ENCODE measurements at places on chromosomes 5 and 9.

- peak; percentile 26 for DNase-seq
Observed at GRCh38 chr5:54673523-54674225, 156.1 kb downstream of the SNX18 start.

- DNase-seq: peak; percentile 43
Observed at GRCh38 chr5:8908055-8908683, 637.7 kb downstream of the SEMA5A start.

- DNase-seq: no peak
Observed at GRCh38 chr5:54329731-54330709, 19.6 kb upstream of the ARL15 start.

- DNase-seq: no peak
Observed at GRCh38 chr9:124013309-124014210, 2.0 kb downstream of the LHX2 start.

DNA sequence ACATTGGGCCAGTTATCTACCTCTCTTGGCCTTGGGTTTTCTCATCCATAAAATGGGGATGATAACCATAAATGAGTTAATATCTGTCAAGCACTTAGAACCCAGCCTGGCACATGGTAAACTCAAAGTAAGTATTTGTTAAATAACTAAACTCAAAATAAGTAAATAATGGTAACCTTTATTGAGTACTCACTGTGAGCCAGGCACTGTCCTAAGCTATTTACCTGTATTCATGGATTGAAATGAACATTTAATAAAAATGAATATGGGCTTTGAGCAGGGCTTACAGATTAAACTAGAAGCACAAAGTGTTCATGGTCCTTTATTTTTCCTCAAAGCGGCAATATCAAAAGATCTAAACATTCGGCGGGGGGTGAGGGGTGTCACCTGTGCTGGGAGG lies 16.7 kb downstream of the CORO2A start:
- no peak for DNase-seq

DNA sequence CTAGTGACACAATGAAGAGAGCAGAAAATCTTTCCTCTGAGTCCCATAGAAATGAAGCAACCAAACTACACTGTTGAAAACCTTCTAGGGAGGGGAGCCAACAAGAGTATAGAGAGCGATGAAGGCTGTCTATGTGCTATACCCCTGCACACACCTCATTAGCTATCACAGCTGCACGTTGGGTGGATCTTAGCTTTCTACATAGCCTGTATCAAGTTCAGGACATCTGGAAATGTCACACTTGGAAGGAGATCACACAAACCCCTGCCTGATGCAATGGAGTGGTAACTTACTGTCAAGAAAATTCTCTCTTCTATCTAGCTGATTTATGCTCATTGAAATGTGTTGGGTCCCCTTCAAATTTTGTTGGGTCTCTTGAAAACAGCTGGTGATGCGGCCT lies 127.0 kb upstream of the NTRK2 start:
- DNase-seq: no peak

- no peak for DNase-seq
Observed at GRCh38 chr5:29148581-29148980, 2044.9 kb upstream of the CDH6 start.

DNA sequence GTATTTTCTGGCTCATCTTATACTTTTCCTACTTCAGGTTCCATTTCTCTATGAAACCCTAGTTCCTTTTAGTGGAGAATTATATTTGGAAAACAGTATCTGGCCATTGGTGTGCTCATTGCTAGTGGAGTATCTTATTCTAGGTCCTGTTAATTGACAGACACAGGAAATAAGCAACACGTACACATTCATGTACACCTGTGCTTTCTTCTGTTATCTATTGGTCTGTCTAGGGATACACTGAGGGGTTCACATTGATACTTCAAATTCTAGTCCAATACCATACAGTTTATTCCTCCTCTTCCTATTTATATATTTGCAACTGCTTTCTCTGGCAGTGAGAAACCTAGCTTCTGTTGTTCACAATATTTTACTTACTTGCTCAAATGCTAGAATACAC lies 110.2 kb downstream of the FER start:
- DNase-seq: no peak

DNA sequence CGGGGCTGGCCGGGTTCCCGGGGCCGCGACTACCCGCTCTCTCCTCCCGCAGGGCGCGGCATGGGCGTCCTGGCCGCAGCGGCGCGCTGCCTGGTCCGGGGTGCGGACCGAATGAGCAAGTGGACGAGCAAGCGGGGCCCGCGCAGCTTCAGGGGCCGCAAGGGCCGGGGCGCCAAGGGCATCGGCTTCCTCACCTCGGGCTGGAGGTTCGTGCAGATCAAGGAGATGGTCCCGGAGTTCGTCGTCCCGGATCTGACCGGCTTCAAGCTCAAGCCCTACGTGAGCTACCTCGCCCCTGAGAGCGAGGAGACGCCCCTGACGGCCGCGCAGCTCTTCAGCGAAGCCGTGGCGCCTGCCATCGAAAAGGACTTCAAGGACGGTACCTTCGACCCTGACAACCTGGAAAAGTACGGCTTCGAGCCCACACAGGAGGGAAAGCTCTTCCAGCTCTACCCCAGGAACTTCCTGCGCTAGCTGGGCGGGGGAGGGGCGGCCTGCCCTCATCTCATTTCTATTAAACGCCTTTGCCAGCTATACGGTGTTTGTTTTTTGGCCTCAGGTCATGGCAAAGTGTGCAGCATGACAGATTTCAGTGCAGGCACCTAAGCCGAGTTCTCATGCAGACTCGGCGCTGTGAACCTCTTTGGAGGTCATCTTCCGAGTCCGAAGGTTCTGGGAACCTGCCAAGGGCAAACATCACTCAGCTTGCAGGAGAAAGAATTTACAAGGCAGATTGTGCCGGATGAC lies 516 bp downstream of the MRPL41 start:
- DNase-seq: no peak

DNA sequence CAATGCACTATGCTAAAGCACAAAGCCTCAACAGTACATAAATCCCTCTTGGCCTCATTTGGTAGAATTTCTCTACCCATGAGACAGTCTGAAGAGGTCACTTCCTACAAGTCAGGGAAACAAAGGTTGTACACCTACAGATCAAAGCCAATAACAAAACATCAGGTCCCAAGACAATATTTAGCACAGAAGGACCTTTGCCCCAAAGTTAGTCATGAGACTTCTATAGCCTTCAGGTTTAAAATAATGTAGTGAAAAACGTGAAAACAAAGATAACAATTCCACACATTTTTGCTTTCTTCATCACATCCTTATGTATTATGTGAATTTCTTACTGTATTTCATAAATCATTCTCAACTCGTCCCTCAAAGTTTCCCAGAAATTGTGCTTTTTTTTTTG lies 15.8 kb downstream of the AFF4 start:
- DNase-seq: no peak

GRCh38 chr5:146878476-146879172 lies at the start of gene PPP2R2B:
TSS of gene PPP2R2B (minus strand) at chr5:146878757.
- peak; percentile 58 for DNase-seq

DNA sequence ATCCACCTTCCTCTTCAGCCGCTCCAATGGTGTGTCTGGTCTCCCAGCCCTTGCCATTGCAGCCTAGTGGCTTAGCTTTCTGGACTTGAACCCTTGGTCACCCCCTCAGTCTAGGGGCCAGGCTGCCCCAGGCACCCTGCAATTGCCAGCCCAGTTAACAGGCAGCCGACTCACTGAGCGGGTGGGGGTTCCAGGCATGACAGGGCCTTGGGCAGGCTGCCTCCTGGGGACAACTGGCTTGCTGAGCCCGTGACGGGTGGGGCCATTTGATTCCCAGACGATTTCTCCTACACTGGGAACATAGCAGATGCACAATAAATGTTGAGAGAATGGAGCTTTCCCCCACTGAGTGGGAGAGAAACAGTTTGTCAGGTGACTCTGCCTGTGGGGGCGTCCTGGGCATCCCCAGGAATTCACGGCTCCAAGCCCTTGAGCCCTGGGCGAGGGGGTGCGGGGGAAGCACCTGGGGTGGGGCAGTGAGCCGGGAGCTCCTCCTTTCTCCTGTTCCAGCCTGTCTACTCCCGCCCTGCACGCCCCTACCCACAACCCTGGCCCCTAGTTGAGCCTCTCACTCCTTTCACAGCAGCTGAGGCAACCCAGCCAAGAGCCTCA lies 12.6 kb upstream of the AQP7 start:
- no peak for DNase-seq

DNA sequence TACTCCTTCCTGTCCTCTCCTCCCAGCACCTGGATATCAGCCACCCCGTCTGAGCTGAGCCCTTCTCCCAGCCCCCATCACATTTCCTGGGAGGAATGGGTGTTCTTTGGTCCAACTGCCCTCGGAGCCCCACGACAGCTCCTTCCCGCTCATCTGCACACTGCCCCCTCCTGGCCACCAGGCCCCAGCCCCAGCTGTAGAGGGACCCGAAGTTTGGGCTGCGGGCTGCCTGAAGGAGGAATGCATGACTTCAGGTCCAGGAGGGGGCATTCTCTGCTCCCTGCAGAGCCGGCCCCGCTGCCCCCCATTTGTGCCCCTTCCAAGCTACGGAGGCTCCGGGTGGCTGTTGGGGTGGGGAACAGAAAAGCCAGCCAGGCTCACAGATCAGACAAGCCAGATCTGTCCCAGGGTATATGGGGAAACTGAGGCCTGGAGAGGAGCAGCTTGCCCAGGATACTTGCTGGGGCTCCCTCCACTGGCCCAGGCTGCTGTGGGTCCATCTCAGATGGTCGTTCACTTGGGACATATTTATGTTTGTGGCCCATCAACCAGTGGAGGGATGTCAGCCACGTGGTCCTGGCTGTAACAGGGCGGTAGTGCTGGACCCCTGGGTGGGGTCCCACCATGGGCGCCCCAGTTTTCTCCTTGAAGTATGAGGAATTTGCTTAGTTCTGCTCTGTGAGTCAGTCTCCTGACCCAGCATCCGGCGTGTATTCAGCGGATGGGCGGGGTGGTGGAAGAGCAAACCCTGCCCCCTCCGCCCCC lies 33.1 kb downstream of the DAB2IP start:
- DNase-seq: peak; percentile 50

- no peak for DNase-seq
Observed at GRCh38 chr5:145975001-145975360, 38.6 kb downstream of the SH3RF2 start.

- no peak for DNase-seq
Observed at GRCh38 chr9:36276781-36277181, 18.5 kb upstream of the GNE start.

DNA sequence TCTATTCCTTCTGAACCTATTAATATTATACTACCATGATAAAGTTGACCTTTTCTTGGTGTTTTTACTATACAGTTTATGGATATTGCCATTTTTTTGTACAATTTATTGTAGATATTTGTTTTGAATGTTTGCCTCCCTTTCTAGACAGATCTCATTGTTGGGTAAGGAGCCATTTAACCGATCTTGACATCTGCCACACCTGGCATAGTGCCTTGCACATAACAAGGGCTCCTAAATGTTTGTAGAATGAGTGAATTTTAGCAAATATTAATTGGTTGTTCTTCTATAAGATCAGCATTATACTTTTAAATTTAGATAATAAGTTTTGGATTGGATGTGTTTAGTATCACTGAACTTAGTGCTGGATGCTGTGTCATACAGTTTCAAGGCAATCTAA lies 175.3 kb downstream of the GDNF start:
- no peak for DNase-seq

GRCh38 chr9:73023025-73023541 lies 70.2 kb upstream of the ALDH1A1 start:
- peak; percentile 57 for DNase-seq

GRCh38 chr5:96084874-96085506 lies 123.3 kb upstream of the ELL2 start:
- DNase-seq: no peak

DNA sequence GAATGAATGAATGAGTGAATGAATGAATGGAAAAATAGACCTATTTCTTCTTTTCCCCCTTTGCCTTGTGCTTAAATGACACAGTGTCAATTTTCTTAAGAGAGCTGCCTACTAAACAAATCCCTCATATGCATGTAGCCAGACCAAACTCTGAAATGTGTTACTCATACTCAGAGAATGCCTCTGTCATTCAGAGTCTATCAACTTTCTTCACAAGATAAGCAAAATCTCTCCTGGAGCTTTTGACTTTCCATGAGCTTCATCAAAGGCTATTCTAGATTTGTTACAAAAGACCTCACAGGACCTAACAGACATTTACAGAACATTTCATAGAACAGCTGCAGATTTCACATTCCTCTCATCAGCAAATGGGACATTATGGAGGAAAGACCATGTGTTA lies 275.7 kb upstream of the MSX2 start:
- no peak for DNase-seq

DNA sequence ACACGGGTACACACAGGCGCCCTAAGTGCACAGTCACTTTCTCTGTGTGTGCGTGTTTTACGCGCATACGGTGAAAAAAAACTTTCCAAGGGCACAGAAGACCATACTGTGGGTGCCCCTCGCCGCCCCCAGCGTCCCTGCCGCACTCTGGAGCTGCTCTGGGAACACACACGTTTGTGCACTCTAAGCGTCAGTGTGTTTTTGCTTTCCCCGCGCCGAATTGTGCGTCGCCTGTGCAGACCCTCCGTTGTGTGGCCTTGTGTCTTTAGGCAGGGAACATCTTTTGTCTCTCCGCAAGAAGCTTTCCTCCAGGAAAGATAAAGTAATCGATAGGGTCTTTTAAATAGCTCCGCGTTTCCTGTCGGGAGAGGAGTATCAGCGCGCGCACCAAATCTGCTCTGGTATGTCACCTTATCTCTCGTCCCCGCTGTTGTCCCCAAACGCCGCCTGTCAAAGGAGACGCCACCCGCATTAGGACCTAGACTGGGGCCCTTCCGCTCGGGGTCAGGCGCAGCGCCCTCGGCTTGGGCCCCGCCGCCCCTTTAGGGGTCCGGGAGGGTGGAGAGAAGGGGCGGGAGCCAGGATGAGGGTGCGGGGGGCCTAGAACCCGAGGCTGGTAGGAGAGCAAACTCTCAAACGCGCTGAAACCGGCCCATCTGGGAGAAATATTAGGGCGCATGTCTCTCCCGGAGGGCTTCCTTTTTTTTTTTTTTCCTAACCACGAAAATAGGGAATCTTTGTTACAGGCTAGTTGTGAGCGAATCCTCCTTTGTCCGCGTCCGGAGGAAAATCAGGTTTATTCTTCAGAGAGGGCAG lies 10.5 kb upstream of the NKX2-5 start:
- no peak for DNase-seq

DNA sequence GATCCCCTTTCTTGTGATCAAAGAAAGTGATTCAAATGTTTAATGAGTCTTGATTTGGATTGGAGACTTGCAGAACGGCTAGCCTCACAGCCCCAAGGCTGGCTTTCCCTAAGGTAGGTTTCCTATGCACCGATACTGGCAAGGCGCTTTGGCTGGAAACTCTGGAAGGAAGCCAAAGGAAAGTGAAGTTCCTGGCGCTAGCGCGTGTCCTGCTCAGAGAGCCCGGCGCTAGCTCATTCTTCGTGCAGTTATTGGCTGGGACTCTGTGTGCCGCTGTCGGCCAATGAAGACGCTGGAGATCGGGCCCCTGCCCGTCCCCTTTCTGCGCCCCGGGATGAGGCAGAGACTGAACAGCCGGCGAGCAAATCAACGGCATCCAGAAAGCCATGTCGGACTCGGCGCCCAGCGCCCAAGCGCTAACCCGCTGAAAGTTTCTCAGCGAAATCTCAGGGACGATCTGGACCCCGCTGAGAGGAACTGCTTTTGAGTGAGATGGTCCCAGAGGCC lies at the start of gene PCDHGC3:
Gene PCDHGC3, plus strand, starts transcription at position 342 of the 507 bp plus-strand sequence. Its CDS starts 151 bp downstream, at position 493.
- peak; percentile 70 for DNase-seq

- DNase-seq: peak; percentile 59
Observed at GRCh38 chr9:89421595-89421994, 76.3 kb downstream of the SEMA4D start.

- DNase-seq: no peak
Observed at GRCh38 chr5:119740225-119740624, 110.9 kb downstream of the FAM170A start.
